ENCODE measurements at places on chromosomes 7 and 10. TPM values are rescaled to one million over a fixed set of nuclear protein-coding genes. Genes with fewer than 3 reads are reported as not detected.

DNA sequence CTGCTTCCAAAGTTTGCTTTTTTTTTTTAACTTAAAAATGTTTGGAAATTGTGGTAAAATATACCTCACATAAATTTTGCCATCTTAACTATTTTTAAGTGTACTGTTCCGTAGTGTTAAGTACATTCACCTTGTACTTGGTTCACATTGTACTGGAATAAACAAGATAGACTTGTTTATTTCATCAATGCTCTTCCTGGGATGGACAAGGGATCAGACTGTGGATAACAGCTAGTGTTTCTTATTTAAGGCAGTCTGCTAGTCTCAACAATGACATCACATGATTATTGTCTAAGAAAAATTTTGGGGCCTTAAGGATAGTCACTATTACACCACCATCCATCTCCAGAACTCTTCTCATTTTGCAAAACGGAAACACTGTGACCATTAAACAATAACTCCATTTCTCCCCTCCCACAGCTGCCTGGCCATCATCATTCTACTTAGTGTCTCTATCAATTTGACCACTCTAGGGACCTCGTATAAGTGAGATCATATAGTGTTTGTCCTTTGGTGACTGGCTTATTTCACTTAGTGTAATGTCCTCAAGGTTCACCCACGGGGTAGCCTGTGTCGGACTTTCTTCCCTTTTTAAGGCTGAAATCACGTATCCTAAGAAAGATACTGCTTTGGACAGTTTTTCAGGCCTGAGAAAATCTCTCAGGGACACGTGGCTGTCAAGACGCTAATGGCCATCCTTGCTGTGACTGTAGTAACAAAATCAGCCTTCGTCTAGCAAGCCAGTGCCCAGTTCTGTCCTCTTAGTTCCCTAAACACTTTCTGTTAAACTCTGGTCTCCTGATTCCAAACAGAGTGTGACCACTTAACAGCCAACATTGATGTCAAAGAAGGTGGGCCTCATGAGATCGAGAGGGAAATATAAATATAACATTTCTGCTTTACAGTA is 305.2 kb downstream of the FRMD4A start:
- no peak for DNase-seq

ADAMTS14 gene
- total RNA-seq = 0.47 TPM

VWA2 gene
- total RNA-seq = not detected

SNCG gene
- total RNA-seq = 14.7 TPM

DNA sequence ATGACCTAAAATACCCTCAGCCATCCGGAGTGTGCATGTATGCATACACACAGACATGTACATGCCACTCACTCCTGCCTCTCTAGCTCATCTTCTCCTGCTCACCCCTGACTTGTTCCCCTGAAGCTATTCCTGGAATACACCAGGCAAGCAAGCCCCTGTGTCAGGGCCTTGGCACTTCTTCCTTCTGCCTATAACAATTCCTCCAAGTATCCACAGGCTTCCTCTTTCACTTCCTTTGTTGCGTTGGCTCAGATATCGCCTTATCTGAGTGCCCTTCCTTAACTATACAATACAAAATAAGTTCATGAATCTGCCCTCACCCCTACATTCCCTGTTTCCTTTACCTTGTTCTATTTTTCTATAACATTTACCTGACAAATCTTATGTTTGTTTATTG is 88.8 kb downstream of the NOD1 start:
- DNase-seq = no peak

KLF14 gene
- total RNA-seq = 0.11 TPM

DNA sequence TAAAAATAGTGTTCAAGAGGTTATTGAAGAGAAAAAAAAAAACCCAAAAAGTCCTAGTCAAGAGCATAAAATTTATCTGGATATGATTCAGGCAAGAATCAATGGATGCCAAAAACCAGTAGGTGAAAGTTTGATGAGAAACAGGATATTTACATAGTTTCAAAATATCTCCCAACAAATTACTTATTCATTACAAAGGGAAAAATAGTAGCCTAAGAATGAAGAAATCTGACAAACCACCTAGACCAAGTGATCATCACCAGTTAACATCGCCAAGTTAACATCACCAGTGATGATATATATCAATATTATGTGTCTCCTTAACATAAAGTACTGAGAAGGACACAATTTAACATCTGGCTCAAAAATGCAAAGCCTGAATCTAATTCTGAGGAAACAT is 85.2 kb downstream of the RNLS start:
- DNase-seq = no peak

KLF6 gene
- 43.8 TPM for total RNA-seq

GRCh38 chr7:31478018-31478417 is 35.9 kb upstream of the ITPRID1 start:
- DNase-seq = no peak

- DNase-seq = no peak
Measured at GRCh38 chr7:131404226-131404911, 76.7 kb downstream of the MKLN1 start.

ITPRIP gene
- 35.4 TPM for total RNA-seq

LSM5 gene
- 39.5 TPM for total RNA-seq

GRCh38 chr7:44530990-44531389 is 10.1 kb downstream of the NPC1L1 start:
- DNase-seq = no peak

GRCh38 chr7:128039544-128039953 is 8.3 kb upstream of the LRRC4 start:
- DNase-seq = no peak

GRCh38 chr10:104456802-104457542 is 103.3 kb downstream of the CFAP58 start:
- DNase-seq = no peak

DNA sequence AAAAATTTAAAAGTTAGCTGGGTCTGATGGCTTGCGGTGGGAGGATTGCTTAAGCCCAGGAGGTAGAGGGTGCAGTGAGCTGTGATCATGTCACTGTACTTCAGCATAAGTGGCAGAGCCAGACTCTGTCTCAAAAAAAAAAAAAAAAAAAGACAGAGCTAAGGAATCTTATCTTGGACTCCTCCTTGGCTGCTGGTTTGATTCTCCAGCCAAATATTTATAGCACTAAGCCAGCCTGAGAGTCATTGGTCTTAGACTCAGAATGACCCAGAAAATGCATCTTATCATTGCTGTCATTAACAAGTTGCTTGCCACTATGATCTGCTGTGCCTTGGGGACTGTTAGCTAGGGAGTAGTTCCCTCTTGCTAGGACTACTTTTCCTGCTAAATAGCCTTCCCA is 164.7 kb downstream of the GNAT3 start:
- DNase-seq = no peak
